Stimulated activated CD8-positive, alpha-beta memory T cell treated with anti-CD3 and anti-CD28 coated beads, Interleukin-15, amount 100 ng/mL, for 4 hours (primary cell): ENCODE measurements at places on chromosomes 7 and 10.

- DNase-seq, result no peak
Measured at GRCh38 chr7:25087855-25088254, 37.2 kb downstream of the CYCS start.

DNA sequence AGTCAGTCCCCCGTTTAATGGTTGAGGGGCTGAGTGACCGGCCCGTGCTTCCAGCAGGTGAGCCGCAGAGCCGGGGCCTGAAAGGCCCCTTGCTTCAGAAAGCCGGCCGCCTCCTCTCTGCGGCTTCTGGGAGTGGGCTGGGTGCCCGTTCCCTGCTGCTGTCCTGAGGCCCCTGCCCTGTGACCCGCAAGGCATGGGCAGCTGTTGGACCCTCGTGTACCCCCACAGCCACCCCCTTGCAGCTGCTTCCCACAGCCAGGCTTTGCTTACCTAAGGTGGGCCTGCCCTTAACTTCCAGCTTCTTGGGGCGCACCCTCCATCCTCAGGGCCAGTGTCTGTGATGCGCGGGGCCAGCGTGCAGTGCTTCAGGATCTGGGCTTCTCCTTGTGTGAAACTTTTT is 26.6 kb downstream of the PFKFB3 start:
- no peak for DNase-seq

DNA sequence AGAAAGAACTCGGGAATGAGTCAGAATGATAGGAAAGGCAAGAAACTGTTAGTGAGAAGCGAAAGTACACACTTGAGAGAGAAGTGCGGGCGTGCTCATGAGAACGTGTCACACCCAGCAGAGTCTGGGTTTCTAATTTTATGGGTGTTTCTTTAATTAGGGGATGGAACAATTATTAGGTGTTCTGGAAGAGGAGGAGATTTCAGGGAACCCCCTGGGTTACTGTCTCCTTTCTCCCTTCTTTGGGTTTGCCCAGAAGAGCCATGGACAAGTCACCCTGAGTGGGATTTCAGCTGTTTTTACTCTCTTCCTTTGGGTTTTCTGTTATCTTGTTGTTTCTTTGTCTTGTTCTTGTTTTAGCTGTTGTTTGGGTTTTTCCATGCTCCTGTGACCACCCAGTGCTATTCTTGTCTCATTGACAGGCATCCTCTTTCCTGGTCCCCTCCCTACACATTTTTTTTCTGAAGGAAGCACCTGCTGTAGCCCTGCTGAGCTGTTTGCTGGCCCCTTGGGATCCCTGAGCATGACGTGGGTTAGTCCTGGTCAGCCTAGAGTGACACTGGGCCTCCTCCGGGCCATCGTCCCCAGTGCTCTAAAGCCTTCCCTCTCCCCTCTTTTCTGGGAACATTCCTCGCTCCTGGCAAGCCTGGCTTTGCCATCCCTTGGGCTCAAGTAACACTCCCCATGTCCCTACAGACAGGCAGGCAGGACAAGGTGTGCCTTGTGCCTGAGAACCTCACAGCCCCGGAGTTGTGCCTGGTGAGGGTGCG is 3.5 kb downstream of the SH2D4B start:
- no peak for DNase-seq

- DNase-seq, result no peak
Measured at GRCh38 chr10:116278846-116279245, 5.8 kb upstream of the GFRA1 start.
